Prostate gland (tissue), 2 donors: ENCODE measurements at places on chromosomes 11 and 22. TPM values are rescaled to one million over a fixed set of nuclear protein-coding genes. Genes with fewer than 3 reads are reported as not detected.

DNA sequence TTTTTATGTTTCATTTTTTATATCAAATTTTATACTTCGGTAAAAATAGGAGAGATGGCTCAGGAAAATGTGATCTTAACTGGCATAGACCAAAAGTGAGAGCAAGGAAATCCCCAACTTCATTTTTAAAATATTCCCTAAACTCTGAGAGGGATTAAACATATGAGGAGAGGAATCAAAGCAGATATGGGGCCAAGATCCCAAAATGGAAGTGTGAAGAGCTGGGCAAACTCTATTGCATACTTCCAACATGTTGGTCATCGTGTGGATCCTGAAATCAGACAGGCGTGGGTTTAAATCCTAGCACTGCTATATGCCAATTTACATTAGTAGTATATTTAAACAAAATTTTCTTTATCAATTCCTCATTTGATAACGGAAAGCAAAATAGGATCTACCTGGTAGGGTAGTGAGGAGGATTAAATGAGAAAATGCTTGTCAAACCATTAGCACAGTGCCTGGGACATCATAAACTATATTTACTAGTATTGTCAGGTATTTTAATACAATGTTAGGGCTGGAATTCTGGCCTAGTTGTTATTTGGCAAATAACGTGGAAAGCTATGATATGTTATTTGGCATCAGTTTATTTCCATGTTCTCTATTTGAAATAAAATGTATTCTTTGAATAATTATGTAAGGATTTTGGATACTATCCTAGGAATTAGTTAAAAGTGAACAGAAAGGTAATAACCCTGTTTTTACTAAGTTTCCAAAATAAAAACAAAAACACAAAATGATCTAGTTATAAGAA is 392.8 kb upstream of the CCDC90B start:
- H3K36me3 ChIP-seq = no peaks in the 10 kb centered on the region
- no peak overlapping the region for H3K4me3 ChIP-seq
- no peaks in the 10 kb centered on the region for H3K4me1 ChIP-seq
- no peak overlapping the region for H3K27ac ChIP-seq
- no peak for DNase-seq

Gene ANO1
- 34.6 TPM for total RNA-seq

GRCh38 chr11:2143799-2144543 is 4.8 kb upstream of the IGF2 start:
- H3K4me3 ChIP-seq = no peak overlapping the region
- no peak for DNase-seq
- peaks cover 51% of the 10 kb centered on the region for H3K27me3 ChIP-seq
- no peaks in the 10 kb centered on the region for H3K4me1 ChIP-seq
- no peak overlapping the region for H3K27ac ChIP-seq
- no peaks in the 10 kb centered on the region for H3K36me3 ChIP-seq

DNA sequence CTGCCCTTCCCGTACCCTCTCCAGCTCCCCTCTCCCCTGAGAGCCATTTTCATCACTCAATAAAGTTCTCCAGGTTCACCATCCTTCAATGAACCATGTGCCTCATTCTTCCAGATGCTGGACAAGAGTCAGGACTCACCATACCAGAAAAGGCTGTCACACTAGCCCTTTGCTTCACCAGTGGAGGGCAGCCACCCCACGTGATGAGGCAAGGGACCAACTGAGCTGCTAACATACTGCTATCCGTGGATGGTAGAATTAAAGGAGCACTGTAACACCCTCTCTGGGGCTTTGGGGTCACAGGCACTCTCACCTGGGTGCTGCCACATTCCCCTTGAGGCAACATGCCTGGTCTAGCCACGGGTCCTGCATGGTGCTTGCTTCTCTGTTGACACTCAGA is 13.1 kb upstream of the OR5I1 start:
- no peaks in the 10 kb centered on the region for H3K36me3 ChIP-seq
- no peak overlapping the region for H3K27ac ChIP-seq
- H3K4me1 ChIP-seq = no peaks in the 10 kb centered on the region

Gene MCHR1
- total RNA-seq = not detected
